ENCODE measurements at places on chromosomes 7 and 10. TPM values are rescaled to one million over a fixed set of nuclear protein-coding genes. Genes with fewer than 3 reads are reported as not detected.

DNA sequence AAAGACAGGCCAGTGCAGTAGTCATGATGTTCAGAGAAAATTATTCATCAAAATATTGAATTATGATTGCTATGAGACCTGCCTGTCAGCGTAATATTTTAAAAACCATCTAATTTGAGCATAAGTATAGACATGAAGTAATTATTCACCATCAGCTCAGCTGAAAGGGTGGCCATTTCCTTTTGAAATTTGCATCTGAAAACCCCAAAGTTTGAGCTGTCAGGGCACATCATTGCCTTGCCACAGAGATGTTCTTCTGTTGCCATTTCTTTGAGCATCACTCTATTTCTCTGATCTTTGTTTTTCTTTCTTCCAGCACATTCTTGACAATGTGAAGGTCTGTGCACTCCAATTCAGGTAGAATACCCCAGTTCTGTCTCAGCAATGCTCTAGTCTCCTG is 147.5 kb upstream of the RHOBTB1 start:
- H3K4me3 ChIP-seq: no peak overlapping the region
- DNase-seq: no peak
- H3K27ac ChIP-seq: no peak overlapping the region
- H3K27me3 ChIP-seq: peaks cover 2% of the 10 kb centered on the region

GRCh38 chr10:117926491-117926890 is 120.2 kb downstream of the RAB11FIP2 start:
- no peak overlapping the region for H3K27ac ChIP-seq
- no peaks in the 10 kb centered on the region for H3K4me1 ChIP-seq
- peaks cover 20% of the 10 kb centered on the region for H3K27me3 ChIP-seq
- H3K4me3 ChIP-seq: no peak overlapping the region
- no peak for DNase-seq

GRCh38 chr10:14162629-14163344 is 167.9 kb downstream of the FRMD4A start:
- no peak overlapping the region for H3K4me3 ChIP-seq
- no peaks in the 10 kb centered on the region for H3K4me1 ChIP-seq
- H3K27ac ChIP-seq: no peak overlapping the region
- DNase-seq: no peak
- no peaks in the 10 kb centered on the region for H3K27me3 ChIP-seq

DNA sequence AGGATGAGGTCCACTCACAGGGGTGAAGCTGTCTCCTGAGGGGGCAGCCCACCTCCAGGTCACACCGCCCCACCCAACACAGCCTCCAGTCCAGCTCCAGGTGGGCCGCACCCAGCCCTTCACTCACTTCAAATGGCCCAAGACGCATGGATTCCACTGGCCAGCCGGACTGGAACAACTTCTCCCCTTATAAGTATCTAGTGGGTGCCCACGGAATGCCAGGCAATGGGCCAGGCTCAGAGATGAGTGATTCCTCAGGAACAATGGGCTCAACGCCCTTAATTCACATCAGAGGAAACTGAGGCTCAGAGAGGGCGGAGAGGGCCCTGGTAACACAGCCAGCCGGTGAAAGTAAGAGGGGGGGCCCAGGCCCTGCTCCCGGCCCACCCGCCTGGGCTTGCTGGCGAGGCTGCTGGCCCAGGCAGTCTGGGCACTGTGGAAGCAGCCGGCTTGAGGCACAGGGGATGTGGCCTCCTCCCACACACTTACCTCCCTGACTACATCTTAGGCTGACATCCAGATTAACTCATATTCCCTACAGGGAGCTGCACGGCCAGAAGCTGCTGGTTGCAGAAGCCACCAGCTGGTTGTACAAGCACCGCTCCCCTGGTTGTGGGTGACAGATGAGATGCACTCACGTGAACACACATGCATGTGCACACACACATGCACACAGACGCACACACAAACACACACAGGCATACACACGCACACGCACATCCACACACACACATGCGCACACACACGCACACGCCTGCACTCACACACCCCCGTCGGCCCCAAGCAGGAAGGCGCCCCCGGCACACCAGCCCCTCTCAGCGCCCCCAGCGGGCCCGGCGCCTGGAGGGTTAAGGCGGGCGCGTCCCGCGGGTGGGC is 1.0 kb upstream of the FAM20C start:
- peaks cover 2% of the 10 kb centered on the region for H3K36me3 ChIP-seq
- H3K4me3 ChIP-seq: peak overlapping the region; percentile 51
- no peaks in the 10 kb centered on the region for H3K27me3 ChIP-seq
- H3K27ac ChIP-seq: no peak overlapping the region
- H3K4me1 ChIP-seq: peaks cover 16% of the 10 kb centered on the region

- H3K27me3 ChIP-seq: peaks cover 16% of the 10 kb centered on the region
- H3K4me1 ChIP-seq: no peaks in the 10 kb centered on the region
- H3K36me3 ChIP-seq: no peaks in the 10 kb centered on the region
- H3K27ac ChIP-seq: no peak overlapping the region
- no peak overlapping the region for H3K4me3 ChIP-seq
Observed at GRCh38 chr10:113438652-113439051, 114.2 kb upstream of the HABP2 start.

DNA sequence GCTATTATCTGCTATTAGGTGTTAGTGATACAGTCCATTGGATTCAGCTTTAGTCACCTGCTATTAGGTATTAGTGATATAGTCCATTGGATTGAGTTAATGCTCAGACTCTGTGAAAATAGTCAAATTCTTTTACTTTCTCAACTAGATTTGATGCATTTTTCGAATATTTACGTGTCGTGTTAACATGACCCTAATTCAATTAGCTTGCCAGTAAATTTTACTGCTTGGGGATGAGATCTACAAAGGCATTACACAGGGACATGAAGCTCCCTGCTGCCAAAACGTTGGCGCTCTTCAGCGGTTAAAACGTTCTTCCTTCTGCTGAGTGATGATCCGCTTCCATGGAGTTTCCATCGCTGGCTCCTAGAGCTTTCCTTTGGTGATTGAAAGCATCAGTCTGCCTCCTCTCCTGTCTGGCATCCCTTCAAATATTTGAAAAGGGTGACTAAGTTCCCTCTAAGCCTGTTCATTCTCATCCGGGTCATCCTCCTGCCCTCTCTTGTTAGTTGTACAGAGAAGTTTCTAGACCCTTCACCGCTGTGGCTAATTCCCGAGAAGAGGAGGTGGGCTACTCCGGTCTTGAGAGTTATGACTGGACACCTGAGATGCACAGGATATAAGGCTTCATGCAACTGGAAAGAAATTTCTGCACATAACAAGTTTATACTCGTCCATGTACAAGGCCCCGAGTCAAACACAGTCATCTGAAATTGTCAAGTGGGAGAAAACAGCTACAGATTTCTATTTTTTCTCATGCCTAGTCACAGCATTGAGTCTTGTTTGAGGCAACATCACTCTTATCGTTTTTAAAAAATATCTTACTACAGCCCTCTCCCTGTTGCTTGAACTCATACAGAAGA is 254.0 kb downstream of the KLF6 start:
- no peak overlapping the region for H3K27ac ChIP-seq
- no peaks in the 10 kb centered on the region for H3K36me3 ChIP-seq
- no peaks in the 10 kb centered on the region for H3K4me1 ChIP-seq
- no peak for DNase-seq
- H3K27me3 ChIP-seq: no peaks in the 10 kb centered on the region
- H3K4me3 ChIP-seq: no peak overlapping the region

DNA sequence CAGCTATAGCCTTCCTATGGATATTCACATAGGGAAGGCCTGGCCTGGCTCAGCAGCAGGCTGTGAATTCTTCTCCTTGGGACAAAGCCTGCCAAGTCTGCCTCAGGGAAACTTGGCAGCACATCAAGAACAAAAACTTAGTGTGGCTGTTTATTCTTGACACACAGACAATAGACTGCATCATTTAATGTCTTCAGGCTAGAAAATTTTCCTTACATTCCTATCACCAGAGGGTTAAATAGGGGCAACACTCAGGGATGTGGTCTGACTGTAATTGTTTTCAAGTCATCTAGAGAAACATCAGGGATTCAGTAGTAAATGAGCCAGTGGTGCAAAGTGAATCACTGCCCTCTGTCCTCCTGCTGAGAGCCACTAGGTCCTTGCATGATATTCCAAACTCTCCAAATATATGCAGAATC is 137.3 kb downstream of the SEMA3C start:
- peak overlapping the region; percentile 81 for H3K27ac ChIP-seq
- no peak overlapping the region for H3K4me3 ChIP-seq
- peaks cover 57% of the 10 kb centered on the region for H3K4me1 ChIP-seq
- no peaks in the 10 kb centered on the region for H3K27me3 ChIP-seq

CTTNBP2 gene
- 1.0 TPM for total RNA-seq

AGR2 gene
- total RNA-seq: 147 TPM

RADIL gene
- 1.3 TPM for total RNA-seq

CTNNA3 gene
- total RNA-seq: 0.85 TPM

Data from Panc1 (cell line).